ENCODE measurements at places on chromosomes 12 and 14.

DNA sequence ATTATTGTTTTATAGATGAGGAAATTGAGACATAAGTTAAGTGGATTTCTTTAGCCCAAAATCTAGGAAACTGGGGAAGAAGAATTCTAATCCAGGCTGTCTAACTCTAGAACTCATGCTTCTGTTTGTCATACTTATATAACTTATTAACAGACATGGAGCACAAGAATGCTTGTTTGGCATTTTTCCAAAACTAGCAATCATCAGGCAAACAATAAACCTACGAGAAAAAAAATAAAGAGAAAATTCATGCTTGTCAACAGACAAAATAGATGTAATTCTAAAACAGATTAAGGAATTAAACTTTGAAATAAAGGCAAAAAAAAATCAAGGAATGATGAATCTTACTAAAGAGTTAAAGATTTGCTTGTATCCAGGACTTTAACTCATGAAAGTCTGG is 103.1 kb downstream of the METTL25 start:
- no peak for DNase-seq

DNA sequence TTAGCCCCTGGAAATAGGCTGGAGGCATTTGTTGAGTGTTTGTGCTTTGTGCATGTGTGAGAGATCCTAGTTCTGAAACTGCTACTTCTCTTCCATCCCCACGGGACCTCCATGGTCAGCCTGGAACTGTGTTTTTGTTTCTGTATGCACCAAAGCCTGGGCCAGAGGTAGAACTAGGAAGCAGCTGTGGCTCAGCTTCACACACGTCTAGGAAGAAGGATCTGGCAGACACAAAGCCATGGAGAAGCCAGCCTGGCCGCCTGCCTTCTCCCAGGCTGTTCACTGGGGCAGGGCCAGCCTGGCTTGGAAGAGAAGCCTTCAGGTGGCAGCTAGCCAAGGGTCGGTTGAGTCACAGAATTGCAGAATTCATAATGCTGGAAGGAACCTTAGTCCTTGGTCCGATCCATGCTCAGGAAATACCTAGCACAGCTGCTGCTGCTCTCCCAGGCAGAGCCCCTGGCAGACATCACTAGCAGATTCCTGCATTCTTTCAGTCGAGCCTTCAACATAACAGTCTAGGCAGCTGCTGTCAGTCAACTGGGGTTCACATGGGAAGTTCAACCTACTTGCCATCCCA is 27.0 kb downstream of the RIN3 start:
- DNase-seq: no peak

DNA sequence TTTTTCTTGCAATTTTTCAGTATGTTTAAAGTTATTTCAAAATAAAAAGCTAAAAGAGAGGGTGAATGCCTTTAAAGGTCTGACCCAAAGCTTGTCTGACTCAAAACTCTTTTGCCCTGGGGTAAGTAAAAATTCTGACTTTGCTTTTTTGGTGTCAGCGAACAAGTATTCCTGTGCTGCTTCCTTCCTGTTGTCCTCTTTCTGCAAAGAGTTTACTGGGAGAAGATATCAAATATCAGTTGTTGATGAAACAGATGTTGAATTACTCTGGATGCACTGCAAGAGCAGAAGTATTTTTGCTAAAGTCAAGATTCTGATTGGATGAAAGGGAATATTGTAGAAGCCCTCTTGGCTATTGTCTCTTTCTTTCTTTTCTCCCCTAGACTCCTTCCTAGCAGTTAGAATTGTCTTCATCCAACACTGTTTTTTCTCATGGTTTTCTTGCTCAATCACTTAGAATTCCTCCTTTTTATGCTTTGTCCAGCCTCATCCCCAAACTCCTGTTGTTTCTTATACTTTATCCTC is 62.0 kb downstream of the DACT1 start:
- DNase-seq: no peak

DNA sequence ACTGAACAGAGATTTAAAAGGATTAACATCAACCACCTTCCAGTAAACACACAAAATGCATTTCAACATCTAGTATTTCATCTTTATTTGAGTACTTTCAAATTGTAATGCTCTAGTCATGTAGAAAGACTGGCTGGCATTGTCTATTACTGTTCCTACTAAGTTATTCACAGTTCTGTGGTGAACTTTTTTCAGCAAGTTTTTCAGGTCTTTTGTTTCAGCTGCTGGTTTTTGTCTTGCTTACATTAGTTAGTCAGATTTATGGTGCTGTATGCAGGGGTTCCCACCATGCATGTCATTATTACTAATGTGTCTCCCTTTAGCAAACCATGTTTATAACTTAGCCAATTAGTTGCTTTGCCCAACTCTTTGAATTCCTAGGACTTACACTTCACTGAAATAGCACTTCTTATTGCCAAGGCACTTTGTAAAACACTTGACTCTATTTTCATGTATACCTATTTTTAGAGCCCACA is 253.4 kb upstream of the KITLG start:
- DNase-seq: no peak

- DNase-seq: no peak
Measured at GRCh38 chr12:123232472-123232806, 502 bp downstream of the MPHOSPH9 start.

DNA sequence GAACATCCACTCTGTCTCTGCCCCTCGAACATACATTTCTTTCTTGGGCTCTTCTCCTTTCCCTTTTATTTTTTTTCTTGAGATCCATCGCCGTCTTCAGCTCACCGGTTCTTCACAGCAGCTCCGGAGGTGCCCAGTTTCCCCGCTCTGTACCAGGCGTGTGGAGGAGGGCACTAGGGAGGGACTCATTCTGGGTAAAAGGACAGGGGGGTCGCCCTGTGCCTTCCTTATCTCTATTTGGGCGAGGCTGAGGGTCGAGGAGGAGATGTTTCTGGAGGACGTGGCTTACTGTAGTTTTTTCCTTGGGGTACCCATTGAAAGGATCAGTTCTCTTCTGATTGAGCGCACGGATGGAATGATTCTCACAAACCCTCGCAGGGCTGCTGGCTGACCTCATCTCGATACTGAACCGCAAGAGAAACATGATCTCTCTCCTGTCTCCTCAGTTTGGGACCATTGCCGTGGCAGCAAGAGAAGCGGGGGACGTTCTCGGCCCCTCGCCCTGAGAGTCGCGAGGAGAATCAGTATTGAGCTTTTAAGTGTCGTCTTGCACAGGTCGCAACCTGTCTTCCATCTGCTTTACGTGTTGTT is 386 bp downstream of the LIN52 start:
- DNase-seq: no peak

DNA sequence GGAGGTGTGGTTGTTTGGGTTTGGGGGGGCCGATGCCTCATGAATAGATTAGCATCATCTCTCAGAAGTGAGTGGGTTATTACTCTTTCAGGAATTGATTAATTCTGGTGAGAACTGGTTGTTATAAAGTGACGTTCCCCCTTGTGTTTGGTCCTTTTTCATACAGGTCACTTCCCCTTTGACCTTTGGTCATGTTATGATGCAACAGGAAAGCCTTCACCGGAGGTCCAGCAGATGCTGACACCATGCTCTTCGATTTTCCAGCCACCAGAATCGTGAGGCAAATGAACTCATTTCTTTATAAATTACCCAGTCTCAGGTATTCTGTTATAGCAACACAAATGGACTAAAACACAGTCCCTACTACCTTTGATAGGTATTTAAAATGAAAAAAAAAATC is 439.4 kb downstream of the NELL2 start:
- DNase-seq: no peak

- DNase-seq: no peak
Measured at GRCh38 chr12:99769396-99769980, 121.9 kb downstream of the GARIN6 start.

GRCh38 chr14:64645220-64645892 is 58.9 kb upstream of the PLEKHG3 start:
- DNase-seq: no peak

GRCh38 chr12:7638064-7638759 is 27.5 kb downstream of the APOBEC1 start:
- DNase-seq: no peak

- DNase-seq: no peak
Measured at GRCh38 chr12:78671295-78671694, 193.3 kb upstream of the SYT1 start.

- DNase-seq: no peak
Measured at GRCh38 chr14:83147006-83147405, 1613.4 kb upstream of the SEL1L start.

- DNase-seq: no peak
Measured at GRCh38 chr12:65164774-65165173, 4.6 kb upstream of the LEMD3 start.

DNA sequence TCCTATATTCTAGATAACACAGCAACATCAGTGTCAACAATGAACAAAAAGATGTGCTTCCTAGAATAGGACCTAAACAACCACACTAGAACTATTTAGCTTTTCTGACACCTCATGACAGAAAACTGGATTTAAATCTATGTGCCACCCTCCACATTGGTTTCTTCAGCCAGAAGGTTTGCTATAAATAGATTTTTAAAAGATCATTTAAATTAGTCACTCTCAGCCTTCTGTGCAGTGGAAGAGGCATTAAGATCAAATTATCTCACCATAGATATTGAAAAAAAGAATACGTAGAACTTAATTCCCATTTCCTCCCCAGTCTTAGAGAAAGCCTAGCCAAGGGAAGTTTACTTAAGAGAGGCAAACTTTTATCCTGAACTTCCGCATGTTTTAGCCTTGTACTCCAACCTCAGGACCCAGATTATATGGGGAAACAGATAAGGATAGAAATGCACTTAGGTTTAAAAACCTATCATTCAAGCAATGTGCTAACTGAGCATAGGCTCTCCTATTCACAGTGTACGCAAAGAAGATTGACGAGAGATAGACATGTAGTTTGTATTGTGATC is 59.6 kb downstream of the NELL2 start:
- no peak for DNase-seq

GRCh38 chr14:74574090-74574433 is 38.0 kb downstream of the LTBP2 start:
- no peak for DNase-seq

DNA sequence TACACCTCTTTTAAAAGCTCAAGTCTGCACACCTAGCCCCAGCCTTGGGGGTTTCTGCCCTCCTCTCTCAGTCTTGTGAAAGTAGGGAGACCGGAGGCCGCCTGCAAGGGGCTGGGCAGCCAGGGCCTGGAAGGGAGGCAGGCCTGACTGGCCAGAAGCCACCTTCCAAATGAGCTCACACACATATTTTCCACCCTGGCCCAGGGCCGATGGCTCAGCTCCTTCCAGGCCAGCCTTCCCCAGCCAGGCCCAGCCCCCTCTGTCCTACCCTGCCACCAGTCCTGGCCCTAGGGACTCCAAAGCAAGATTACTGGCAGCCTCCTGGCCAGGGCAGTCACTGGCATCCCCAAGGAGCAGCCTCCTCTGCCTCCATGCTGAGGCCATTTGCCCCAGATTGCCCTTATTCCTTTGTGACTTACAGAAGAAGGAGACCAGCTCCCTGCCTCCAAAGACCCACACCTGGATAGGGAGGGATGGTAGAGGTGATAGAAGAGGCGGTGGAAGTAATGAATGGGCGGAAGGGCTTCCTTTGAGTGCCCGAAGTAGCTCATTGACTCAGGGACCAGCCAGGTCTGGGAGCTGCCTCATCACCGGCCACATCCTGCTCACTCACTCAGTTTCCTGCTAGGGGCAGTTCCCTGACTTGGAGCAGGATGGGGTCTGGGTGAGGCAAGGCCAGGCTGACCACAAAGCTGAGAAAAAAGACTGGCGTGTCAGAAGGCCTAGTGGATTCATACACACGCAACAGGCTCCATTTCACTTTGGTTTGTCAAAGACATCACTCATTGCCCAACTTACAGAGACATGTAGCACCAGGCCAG is 14.8 kb downstream of the MMP14 start:
- DNase-seq: no peak

DNA sequence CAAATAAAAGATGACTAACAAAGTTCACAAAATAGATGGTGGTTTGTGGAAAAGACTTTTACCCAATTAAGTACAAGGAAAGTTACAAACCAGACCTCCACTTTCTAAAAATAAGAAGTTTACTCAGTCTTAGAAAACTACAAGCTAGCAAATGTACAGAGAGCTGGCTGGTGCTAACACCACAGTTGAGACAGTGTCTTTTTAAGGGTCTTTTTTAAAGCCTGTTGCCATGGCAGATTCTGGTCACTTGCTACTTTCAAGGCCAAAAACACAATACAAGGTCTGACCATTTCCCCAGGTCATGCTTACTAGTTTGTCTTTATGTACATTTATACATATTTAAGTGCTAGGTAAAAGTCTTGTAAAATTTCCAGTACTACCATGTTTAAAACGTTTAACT is 2.4 kb downstream of the BTG1 start:
- DNase-seq: no peak

DNA sequence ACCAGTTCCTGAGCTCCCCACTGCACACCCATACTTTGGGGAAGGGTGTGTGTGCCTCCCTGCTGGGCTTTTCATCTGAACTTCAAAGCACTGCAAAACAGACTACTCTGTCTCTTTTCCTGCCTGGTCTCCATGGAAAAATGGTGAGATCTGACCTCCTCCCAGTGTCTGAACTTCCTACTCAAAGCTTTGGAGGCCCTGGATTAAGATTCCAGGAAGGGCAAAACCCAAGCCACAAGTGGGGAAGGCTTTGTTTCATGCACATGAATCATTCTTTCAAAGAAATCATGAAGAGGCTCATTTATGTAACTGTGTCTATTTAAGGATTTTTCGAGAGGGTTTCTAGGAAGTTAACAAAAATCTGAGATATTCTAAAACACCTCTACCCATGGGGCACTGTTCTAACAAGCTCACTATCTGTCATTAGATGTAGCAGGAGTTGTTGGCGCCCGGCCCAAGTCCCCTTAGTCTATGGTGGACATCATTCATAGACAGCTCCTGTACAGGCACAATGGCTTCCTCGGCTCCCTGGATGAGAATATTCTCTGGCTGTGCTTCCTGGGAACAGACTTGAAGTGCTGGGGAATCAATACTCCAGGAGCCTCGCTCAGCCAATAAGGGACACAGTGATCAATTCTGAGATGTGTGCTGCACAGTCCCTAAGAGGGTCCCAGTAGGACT is 224.0 kb downstream of the KTN1 start:
- no peak for DNase-seq

DNA sequence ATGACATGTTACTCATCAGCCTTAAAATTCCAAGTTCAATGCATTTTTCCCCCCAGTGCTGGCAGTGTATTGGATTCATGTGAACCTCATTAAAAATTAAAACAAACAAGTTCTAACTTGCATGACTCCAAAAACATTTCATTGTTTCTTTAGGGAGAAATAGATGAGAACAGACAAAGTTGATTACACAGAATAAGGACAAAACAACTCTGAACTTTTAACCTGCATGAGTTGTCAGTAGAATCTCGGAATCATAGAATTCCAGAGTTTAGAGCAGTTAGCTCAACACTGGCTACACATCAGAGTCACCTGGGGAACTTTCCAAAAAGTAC is 127.5 kb downstream of the TMX1 start:
- DNase-seq: no peak

DNA sequence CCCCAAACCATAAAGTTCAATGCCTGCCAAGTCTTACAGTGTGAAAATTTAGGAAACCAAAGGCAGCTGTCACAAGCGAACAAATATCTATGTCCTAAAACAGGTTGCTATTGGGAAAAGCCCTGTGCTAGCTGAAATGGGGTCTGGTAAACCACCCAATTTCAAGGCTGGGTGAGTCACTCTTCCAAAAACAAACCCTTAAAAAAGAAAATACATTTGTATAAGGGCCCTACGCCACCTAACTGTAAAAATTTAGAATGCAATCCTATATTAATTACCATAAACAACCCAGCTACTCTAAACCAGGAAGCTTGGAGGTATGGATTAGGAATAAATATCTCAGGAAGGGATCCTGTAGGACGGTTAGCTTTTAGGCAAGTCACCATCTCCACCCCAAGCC is 32.1 kb downstream of the PRMT8 start:
- no peak for DNase-seq
